ENCODE measurements at places on chromosomes 12 and 14.

- no peak for DNase-seq
Measured at GRCh38 chr12:15883536-15883935, 1.3 kb downstream of the STRAP start.

DNA sequence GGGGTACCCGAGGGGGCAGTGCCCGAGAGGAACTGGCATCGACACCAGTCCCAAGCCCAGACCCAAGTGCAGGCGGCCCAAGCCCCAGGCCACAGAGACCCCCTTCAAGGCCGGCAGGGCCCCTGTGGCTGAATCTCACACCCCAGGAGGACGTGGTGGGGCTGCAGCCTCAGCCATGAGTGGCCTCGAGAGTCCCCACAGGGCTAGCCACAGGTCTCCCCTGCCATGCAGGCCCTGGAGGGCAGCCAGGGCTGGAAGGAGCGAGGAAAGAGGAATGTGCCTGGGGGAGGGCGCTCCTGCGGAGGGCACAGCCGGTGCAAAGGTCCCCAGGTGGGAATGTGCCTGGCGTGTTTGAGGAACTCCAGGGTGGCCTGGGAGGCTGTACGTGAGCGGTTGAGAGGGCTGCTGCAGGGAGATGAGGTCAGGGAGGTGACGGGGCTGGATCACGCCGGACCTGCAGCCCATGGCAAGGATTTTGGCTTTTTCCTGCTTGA, 86.1 kb downstream of the NCOR2 start:
- DNase-seq: no peak

GRCh38 chr12:88207921-88208620, 66.0 kb downstream of the TMTC3 start:
- no peak for DNase-seq

- no peak for DNase-seq
Measured at GRCh38 chr14:98328496-98328895, 943.5 kb downstream of the BCL11B start.

DNA sequence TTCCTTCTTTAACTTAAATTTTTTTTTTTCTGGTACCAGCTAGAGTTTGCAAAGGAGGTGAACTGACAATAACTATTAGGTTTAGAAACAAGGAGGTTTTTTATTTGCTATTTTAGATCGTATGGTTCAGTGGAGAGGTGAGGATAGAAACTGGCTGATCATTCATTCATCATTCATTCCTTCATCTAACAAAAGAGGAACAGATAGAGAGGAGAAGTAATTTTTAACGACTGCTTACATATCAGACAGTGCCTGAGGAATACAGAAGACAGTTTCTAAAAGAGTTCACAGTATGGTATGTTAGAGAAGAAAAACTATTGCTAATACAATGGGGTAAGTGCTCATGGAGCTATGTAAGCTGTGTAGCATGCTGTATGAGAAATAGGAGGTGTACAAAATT, 111.1 kb downstream of the ERC1 start:
- no peak for DNase-seq

- DNase-seq: no peak
Measured at GRCh38 chr12:132204063-132204792, 60.0 kb downstream of the NOC4L start.

- DNase-seq: no peak
Measured at GRCh38 chr14:84253326-84253725, 1276.6 kb upstream of the FLRT2 start.

GRCh38 chr14:68824517-68825347, 31.9 kb upstream of the ZFP36L1 start:
- no peak for DNase-seq

DNA sequence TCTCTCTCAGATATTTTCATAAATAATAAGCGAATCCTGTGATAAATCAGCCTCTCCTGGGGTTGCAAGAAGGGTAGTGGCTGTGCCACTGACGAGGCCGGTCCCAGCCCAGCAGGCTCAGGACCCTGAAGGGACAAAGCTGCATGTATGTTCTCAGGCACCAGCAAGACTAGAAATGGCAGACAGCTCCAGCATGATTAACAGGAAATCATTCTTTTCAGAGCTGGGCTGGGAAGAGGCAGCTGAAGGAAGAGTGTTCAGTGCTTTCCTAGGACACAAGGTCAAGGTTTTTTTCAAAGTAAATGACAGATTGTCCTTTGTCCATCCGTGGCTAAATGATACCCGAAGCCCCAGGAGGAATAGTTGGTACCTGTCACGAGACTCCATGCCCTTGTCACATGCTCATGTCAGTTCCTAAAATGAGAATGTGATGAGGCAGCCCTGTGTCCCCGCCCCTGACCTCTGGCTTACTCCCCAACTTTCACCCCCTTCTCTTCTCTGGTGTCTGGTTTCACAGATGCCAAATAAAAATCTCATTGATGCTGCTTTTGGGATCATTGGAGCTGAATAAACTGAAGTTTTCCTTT, 65.1 kb downstream of the PPP1R36 start:
- no peak for DNase-seq

DNA sequence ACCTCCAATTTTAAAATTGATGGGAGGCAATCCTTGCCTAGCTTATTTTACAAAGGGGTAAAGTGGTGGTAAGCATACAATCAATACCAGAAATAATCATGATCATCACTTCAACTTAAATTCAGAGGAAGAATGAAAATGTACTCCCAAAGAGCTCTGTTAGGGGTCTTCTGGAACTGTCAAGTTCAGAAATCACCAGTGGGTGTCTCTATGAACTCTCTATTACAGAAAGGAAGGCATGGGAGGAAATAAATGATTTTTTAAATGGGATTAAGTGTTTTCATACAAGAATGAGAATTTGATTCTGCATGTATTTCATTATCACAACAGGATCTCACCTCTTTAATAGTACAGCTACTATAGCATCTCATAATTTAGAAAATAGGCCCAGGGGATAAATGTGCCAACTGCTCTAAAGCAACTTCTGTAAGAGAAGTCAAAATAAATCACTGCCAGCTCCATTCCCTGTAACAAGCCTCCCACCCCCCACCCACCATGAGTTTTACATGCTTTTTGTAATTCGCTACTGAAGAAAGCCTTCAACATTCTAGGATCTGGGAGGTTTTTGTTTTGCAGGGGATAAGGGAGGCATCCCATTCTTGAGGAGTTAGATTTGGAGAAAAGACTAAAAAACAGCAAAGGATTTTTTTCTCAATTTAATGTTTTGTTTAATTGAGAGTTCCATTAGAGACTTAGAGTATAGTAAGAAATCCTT, 9.7 kb downstream of the DCP1B start:
- no peak for DNase-seq

- no peak for DNase-seq
Measured at GRCh38 chr12:118269806-118270205, 102.9 kb downstream of the TAOK3 start.

All from activated T-helper 1 cell treated with Interleukin-2 at 50 U/mL for 16 hours (primary cell).